ENCODE measurements at places on chromosomes 12 and 14. TPM values are rescaled to one million over a fixed set of nuclear protein-coding genes. Genes with fewer than 3 reads are reported as not detected.

LMBR1L gene
- 21.4 TPM for total RNA-seq

NANOG gene
- total RNA-seq, result 0.52 TPM

CDK2 gene
- total RNA-seq, result 9.4 TPM

SLC10A1 gene
- total RNA-seq, result not detected

SRSF5 gene
- total RNA-seq, result 77.2 TPM

WDHD1 gene
- 9.4 TPM for total RNA-seq

CLEC7A gene
- 2.1 TPM for total RNA-seq

MUCL1 gene
- total RNA-seq, result not detected

SERPINA12 gene
- not detected for total RNA-seq

Data from skeletal muscle tissue (tissue), 5 donors.